Fibroblast of skin of right biceps (primary cell): ENCODE measurements at places on chromosomes 12 and 14.

- DNase-seq: no peak
Measured at GRCh38 chr12:45518291-45519235, 210.9 kb upstream of the ARID2 start.

GRCh38 chr14:60327447-60328331 is 78.7 kb downstream of the PPM1A start:
- peak; percentile 31 for DNase-seq

DNA sequence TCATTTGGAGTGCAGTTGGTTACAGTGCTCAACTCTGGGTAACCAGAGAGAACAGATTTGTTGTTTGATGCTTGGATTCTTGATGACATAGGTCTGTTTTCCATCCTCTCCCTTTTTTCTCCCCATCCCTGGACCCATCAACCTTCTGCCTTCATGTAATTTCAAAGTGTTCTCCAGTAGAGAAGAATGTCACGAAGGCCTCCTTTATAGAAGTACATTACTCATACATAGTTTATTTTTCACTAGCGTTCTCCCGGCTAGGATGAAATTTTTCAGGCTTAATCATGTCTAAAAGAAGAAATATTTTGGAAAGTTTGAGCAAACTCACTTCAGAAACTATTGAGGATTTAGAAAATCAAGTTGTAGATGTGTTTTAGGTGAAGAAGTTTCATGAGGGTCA is 20.9 kb upstream of the APPL2 start:
- peak; percentile 97 for DNase-seq

- DNase-seq: peak; percentile 37
Measured at GRCh38 chr14:81384900-81385299, 15.2 kb downstream of the STON2 start.

- no peak for DNase-seq
Measured at GRCh38 chr14:20492486-20492885, 12.9 kb upstream of the RNASE10 start.

DNA sequence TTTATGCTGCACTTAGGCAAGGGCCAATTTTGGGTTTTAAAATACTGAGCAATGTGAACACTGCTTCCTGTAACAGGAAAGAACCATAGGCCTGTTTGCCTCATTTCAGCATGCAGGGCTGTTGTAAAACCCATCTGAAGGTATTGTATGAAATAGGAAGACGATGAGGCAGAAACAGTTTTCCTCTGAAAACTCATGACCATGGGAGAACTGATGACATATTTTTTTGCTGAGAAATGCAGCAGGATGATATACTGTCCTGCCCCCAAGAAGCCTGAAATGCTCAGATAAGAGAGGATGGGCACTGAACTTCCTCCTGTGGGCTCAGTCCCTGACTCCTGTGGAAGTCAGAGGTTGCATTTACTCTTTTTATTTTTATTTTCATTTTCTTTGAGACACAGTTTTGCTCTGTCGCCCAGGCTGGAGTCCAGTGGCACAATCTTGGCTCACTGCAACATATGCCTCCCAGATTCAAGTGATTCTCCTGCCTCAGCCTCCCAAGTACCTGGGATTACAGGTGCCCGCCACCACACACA is 17.4 kb downstream of the PYGL start:
- no peak for DNase-seq

GRCh38 chr12:48201516-48201915 is 1.6 kb downstream of the OR10AD1 start:
- no peak for DNase-seq

DNA sequence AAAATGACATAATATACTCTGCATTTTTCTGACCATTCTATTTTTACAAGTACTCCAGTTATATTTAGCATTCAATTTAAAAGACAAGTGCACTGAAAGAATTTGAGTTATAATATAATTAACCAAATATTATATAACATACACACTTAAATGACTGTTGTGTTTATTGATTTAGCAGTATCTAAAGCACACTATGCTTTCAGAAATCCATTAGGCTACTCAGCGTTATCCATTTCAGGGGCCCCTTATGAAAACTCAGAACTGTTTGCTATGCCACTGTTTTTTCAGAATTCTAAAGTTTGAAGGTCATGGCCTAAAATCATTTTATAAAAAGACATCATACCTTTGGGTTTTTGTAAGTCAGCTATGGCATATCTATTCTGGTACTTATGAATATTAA is 57.1 kb downstream of the HECTD4 start:
- DNase-seq: no peak

GRCh38 chr12:84166812-84167211 is 745.8 kb downstream of the SLC6A15 start:
- DNase-seq: no peak

DNA sequence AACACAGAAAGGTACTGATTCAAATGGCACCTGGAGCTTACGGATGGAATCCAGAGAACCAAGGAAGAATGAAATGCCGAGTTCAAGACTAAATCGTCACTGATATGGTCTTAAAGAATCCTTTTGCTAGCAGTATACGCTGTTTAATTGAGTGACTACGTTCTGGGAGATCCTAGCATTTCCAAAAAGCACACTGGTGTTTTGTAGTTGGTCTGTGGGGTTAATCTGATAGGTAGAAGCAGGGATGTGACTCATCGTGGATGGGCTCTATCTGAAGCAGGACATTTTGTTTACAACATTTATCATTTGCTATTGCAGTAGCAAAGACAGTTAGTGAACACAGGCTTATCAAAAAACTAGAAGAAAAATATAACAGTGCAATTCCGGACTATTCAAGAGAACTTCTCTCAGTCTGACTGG is 169.2 kb upstream of the HMGA2 start:
- no peak for DNase-seq

GRCh38 chr14:35229792-35230089 is 62.4 kb upstream of the PSMA6 start:
- no peak for DNase-seq

DNA sequence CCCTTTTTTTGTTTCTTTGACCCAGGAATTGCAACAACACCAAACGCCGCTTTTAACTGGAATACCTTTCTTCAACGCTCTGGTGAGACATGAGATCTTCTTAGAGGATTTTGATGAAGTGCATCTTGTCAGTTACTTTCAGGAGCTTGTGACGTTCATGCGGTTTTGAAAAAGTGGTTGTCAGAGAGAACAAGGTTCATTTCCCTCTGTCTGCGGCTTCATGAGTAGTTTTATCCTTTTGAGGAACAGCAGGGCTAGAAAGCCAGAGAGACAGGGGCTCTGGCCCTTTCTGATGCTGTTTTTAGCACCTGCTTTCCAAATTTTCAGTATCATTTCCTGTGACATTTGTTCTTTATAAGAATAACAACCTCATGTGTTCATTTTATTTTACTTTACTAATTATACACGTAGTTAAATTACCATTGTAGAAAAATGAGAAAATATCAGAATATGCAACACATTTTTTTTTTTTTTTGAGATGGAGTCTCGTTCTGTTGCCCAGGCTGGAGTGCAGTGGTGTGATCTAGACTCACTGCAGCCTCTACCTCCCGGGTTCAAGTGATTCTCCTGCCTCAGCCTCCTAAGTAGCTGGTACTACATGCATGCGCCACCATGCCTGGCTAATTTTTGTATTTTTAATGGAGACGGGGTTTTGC is 61.8 kb downstream of the GLT1D1 start:
- DNase-seq: no peak

DNA sequence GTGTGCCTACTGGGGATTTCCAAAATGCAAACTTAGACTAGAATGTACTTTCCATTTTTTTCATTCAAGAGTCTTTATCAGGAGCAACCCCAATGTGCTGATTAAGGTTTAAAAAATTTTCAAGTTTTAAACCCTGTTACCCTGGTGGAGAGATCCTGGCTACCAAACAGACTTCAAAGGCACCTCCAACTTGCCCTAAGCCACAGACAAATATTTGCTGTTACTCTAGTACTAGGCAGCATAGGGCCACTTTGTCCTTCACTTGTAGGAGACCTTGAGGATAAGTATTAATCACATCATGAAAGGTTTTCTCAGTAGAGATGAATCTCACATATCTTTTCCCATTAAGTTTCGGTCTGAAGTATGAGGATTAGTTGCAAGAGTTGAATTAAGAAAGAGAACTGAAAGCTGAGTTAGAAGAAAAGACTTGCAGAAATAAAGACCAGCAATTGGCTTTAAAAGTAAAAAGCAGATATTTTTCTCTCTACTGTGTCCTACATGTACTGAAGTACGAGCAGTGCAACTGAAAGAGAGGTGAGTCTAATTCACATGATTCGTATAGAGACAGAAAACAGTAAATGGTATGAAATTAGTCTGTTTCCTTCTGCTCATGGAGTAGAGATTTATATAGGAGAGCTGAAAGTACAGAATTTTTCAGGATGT is 28.3 kb downstream of the NTN4 start:
- DNase-seq: no peak
